ENCODE measurements at places on chromosomes 7 and 10.

DNA sequence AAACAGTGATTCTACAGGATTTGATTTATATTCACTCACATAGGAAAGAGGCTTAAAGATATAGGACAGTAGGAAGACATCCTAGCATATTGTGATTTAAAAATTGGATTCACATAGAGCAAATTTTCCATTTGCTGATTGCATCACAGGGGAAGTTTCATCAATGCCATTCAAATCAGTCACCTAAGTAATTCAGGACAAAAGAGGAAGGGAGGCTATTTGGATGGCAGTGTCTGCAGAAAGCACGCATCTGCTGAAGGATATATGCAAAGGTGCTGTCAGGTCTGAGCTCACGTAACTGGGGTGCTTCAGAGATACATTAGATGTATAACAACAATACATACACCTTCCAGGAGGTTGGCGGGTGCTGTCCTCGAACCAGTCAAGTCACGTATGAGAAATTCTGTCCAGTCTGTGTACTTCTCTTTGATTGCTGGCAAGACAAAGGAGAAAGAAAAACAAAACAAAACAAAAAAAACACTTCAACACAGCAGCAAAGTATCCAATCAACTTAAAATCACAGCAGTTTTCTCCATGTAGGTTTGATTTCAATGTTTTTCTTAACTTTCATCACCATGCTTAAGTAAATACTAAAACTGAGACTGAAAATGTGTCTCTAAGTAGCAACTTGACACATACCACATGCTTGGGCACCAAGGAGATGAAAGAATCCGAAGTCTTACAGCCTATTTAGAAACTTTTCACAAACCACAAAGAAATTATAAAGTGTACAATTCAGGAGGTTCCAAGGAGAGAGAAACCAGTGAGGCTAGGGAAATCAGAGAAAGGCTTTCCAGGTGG, 125.1 kb downstream of the SFMBT2 start:
- DNase-seq, result no peak

GRCh38 chr7:151541709-151542499, 22.2 kb upstream of the RHEB start:
- DNase-seq, result no peak

GRCh38 chr7:131254211-131254610, 73.5 kb upstream of the MKLN1 start:
- no peak for DNase-seq

DNA sequence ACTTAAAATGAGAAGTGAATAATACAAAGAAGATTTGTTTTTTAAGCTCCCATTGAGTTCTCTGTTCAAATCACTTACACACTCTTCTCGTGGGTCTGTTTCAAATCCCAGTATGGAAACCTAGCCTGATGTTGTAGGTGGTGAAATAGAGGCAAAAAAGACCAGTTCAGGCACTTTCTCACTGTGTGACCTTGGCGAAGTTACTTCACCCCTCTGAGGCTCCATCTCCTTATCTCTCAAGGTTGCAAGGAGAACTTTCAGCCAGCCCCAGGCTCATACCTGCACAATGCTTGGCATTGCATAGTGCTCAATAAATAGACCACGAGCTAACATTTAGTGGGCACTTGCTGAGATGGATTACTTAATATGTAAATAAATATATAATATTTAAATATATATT, 90.1 kb downstream of the PRLHR start:
- DNase-seq, result no peak

- no peak for DNase-seq
These were observed 79.7 kb upstream of the MACROH2A2 start for GRCh38 chr10:69972981-69973397.

GRCh38 chr10:118754229-118754555, 578 bp downstream of the CACUL1 start:
- DNase-seq, result peak; percentile 67

Measured in lower lobe of right lung (tissue), 2 donors.